ENCODE measurements at places on chromosomes 5 and 9. TPM values are rescaled to one million over a fixed set of nuclear protein-coding genes. Genes with fewer than 3 reads are reported as not detected.

CHMP5 gene
- 87.3 TPM for total RNA-seq

ABLIM3 gene
- 10.4 TPM for total RNA-seq

FOXB2 gene
- total RNA-seq, result not detected

SURF2 gene
- total RNA-seq, result 26.0 TPM

PCDHGA8 gene
- not detected for total RNA-seq

NPR3 gene
- 2.6 TPM for total RNA-seq

PLPPR1 gene
- not detected for total RNA-seq

TICAM2 gene
- total RNA-seq, result not detected

CATSPER3 gene
- 1.1 TPM for total RNA-seq

NR6A1 gene
- 0.64 TPM for total RNA-seq

LHX3 gene
- total RNA-seq, result not detected

MYOT gene
- total RNA-seq, result not detected
